ENCODE measurements at places on chromosomes 5 and 9.

- no peaks in the 10 kb centered on the region for H3K27me3 ChIP-seq
- no peak overlapping the region for H3K4me3 ChIP-seq
- no peaks in the 10 kb centered on the region for H3K36me3 ChIP-seq
- no peak for DNase-seq
Measured at GRCh38 chr5:109959652-109960051, 269.9 kb downstream of the MAN2A1 start.

GRCh38 chr5:150293091-150293941 lies 3.7 kb upstream of the CAMK2A start:
- DNase-seq, result no peak
- H3K27ac ChIP-seq, result no peak overlapping the region
- no peaks in the 10 kb centered on the region for H3K27me3 ChIP-seq
- H3K4me1 ChIP-seq, result no peaks in the 10 kb centered on the region
- no peak overlapping the region for H3K4me3 ChIP-seq
- H3K36me3 ChIP-seq, result no peaks in the 10 kb centered on the region

DNA sequence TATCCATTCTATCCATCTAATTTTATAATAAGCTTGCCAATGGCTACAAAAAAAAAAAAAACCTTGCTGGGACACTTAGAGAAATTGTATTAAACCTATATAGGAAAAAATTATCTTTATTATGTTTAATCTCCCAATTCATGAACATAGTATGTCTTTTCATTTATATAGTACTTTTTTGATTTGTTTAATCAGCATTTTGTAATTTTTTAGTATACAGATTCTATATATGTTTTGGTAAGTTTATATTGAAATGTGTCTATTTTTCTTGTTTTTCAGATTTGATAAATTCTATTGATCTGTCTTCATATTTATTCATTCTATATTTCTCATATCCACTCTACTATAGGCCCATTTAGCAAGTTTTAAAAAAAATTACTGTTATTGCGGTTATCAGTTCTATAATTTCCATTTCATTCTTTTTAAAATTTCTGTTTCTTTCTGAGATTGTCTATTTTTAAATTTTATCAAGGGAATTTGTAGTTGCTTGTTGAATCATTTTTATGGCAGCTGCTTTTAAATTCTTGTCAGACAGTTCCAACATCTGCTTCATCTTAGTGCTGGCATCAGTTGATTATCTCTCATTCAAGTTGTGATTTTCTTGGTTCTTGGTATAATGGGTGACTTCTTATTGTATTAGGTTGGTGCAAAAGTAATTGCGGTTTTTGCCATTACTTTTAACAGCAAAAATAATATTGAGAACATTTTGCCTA lies 170.1 kb upstream of the S1PR3 start:
- H3K27me3 ChIP-seq, result peaks cover 2% of the 10 kb centered on the region
- no peak overlapping the region for H3K4me3 ChIP-seq
- H3K4me1 ChIP-seq, result no peaks in the 10 kb centered on the region
- no peak overlapping the region for H3K27ac ChIP-seq
- H3K36me3 ChIP-seq, result no peaks in the 10 kb centered on the region

GRCh38 chr9:92618633-92619225 lies 51.2 kb downstream of the IPPK start:
- H3K27me3 ChIP-seq, result no peaks in the 10 kb centered on the region
- DNase-seq, result no peak
- peaks cover 25% of the 10 kb centered on the region for H3K36me3 ChIP-seq
- no peaks in the 10 kb centered on the region for H3K4me1 ChIP-seq
- H3K27ac ChIP-seq, result no peak overlapping the region

GRCh38 chr9:27548055-27548741 lies 18.6 kb upstream of the MOB3B start:
- no peak overlapping the region for H3K4me3 ChIP-seq
- H3K27me3 ChIP-seq, result no peaks in the 10 kb centered on the region
- DNase-seq, result no peak
- no peaks in the 10 kb centered on the region for H3K4me1 ChIP-seq
- H3K27ac ChIP-seq, result no peak overlapping the region
- H3K36me3 ChIP-seq, result peaks cover 8% of the 10 kb centered on the region

DNA sequence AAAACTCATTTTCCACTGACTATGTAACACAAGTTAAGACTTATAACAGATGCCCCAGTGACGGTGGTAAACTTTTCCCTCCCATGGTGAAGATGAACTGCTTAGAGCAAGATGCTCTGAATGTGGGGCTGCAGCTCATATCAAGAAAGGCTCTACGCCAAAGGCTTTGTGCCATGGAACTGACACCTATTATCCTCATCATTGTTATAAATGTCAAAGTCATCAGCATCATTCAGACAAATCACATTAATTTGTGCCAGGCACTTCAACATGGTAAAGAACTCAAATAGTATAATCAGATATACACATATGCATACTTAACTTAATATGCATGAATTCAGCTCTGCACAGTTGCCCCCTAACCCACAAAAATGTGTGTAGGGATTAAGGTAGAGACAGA lies 305.9 kb upstream of the ATP10B start:
- H3K36me3 ChIP-seq, result no peaks in the 10 kb centered on the region
- DNase-seq, result no peak
- no peaks in the 10 kb centered on the region for H3K4me1 ChIP-seq
- no peak overlapping the region for H3K27ac ChIP-seq

DNA sequence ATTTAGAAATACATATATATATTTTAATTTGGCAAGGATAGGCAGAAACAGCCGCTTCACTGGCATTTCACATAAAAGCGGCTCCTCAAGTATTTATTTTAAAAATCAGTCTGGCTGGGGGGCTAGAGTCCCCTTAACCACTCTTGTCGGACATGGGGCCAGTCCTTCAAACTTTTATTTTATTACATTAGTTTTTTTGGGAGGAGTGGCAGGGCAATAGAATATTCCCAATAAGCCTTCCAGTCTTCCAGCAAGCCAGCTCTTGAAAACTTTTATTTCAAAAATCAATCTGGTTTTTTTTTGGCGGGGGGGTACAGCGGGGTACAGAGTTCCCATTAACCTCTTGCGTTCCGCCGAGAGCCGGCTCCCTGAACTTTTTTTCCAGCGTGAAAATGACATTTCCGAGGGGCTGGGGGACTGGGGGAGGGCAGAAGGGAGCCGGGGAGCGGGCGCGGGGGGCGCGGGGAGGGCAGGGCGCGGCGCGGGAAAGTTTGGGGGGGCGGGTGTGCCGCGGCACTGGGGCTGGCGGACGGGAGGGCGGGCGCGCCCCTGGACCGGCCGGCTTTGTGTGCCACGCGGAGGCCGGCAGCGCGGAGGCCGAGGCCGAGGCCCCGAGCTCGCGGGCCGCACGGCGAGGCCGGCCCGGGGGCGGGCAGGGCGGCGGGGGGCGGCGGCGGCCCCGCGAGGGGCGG lies 504 bp upstream of the ZNF618 start:
- DNase-seq, result no peak
- peaks cover 10% of the 10 kb centered on the region for H3K27me3 ChIP-seq
- H3K4me3 ChIP-seq, result no peak overlapping the region
- H3K4me1 ChIP-seq, result no peaks in the 10 kb centered on the region

DNA sequence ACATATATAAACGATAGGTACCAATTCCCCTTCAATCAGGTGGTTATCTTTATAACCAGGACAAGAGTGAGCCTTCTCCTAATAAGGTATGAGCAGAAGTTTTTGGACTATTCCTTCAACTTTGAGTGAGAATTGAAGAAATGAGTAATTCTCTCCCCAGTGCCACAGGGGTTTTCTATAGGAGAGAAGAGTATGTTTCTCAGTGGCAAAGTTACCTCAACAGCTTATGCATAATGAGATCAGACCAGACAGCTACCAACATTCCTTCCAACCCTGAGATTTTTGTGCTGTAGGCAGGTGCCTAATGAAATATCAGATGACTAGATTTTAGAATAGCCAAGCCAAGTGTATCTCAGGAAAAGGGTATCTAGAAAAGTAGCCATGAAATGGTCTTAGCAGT lies 40.9 kb downstream of the ABLIM3 start:
- no peak for DNase-seq
- H3K27me3 ChIP-seq, result no peaks in the 10 kb centered on the region
- H3K4me1 ChIP-seq, result no peaks in the 10 kb centered on the region
- no peak overlapping the region for H3K4me3 ChIP-seq
- no peaks in the 10 kb centered on the region for H3K36me3 ChIP-seq
- no peak overlapping the region for H3K27ac ChIP-seq

DNA sequence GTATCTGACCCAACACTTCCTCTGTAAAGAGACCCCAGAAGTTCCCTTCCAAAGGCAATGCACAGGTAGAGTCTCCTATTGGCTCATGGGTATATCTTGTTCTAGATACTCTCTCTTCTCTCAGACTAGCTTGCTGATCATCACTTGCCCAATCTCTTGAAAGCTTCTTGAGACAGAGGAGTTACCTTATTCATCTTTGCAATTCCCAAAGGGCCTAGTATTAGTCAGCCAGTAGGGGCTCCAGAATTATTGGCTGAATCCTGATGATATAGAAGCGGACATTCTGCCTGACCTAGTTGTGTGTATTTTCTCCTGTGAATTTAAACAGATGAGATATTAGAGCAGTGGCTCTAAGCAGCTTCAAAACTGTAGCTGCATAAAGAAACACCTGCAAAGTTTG lies 304.0 kb upstream of the KLF4 start:
- no peak overlapping the region for H3K27ac ChIP-seq
- H3K4me3 ChIP-seq, result no peak overlapping the region
- H3K27me3 ChIP-seq, result no peaks in the 10 kb centered on the region
- no peak for DNase-seq

- no peaks in the 10 kb centered on the region for H3K27me3 ChIP-seq
- DNase-seq, result no peak
- H3K36me3 ChIP-seq, result no peaks in the 10 kb centered on the region
- H3K27ac ChIP-seq, result no peak overlapping the region
- H3K4me1 ChIP-seq, result no peaks in the 10 kb centered on the region
Measured at GRCh38 chr5:137724251-137724650, 11.6 kb downstream of the KLHL3 start.

- no peak overlapping the region for H3K4me3 ChIP-seq
- no peak for DNase-seq
- H3K27me3 ChIP-seq, result no peaks in the 10 kb centered on the region
Measured at GRCh38 chr9:101711330-101711941, 27.0 kb downstream of the GRIN3A start.

DNA sequence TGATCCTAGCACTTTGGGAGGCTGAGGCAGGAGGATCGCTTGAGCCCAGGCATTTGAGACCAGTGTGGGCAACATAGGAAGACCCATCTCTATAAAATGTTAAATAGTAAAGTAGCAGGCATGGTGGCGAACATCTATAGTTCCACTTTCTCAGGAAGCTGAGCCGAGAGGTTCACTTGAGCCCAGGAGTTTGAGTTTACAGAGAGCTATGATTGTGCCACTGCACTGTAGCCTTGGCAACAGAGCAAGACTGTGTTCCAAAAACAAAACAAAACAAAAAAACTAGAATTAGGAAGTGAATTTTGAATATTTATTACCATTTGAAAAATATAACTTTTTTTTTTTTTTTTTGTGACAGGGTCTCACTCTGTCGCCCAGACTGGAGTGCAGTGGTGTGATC lies 26.8 kb upstream of the PAX5 start:
- no peaks in the 10 kb centered on the region for H3K4me1 ChIP-seq
- H3K27me3 ChIP-seq, result peaks cover 10% of the 10 kb centered on the region
- no peak for DNase-seq
- no peak overlapping the region for H3K27ac ChIP-seq
- no peaks in the 10 kb centered on the region for H3K36me3 ChIP-seq
- H3K4me3 ChIP-seq, result no peak overlapping the region

GRCh38 chr9:16651446-16651964 lies 219.0 kb downstream of the BNC2 start:
- H3K4me3 ChIP-seq, result no peak overlapping the region
- no peaks in the 10 kb centered on the region for H3K36me3 ChIP-seq
- no peak overlapping the region for H3K27ac ChIP-seq
- H3K4me1 ChIP-seq, result no peaks in the 10 kb centered on the region
- no peaks in the 10 kb centered on the region for H3K27me3 ChIP-seq
- no peak for DNase-seq

DNA sequence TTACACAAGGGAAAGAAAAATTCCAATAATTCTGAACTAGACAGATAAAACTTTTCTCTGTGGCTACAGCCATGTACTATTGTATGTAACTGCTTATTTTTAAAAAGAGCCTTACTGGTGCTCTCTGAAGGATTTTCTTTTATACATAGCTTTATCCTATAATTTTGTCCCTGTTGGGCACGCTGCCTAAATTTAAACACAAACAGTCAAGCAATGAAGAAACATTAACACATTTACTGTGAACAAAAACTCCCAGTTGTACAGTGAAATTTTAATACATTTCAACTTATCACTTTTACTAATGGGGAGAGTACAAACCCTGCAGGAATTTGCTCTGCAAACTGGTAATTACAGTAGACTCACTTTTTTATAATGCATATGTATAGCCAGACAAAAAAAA lies 273.3 kb downstream of the BNC2 start:
- no peak overlapping the region for H3K4me3 ChIP-seq
- no peak for DNase-seq
- H3K36me3 ChIP-seq, result no peaks in the 10 kb centered on the region
- no peaks in the 10 kb centered on the region for H3K27me3 ChIP-seq
- H3K4me1 ChIP-seq, result no peaks in the 10 kb centered on the region
- H3K27ac ChIP-seq, result no peak overlapping the region

DNA sequence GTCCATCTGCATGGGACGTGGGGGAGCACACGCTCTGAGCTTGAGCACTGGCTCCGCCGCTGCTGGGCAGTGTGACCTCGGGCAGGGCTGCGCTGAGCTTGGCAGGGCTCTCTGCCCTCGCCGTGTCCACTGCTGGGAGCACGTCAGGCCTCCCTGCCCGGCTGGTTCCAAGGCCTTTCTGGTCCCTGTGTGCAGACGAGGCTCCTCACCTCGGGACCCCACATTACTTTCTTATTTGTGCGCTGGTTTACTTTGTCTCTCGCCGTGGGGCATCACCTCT lies 43.9 kb downstream of the RXRA start:
- H3K27ac ChIP-seq, result no peak overlapping the region
- H3K4me1 ChIP-seq, result peaks cover 4% of the 10 kb centered on the region
- DNase-seq, result no peak
- no peaks in the 10 kb centered on the region for H3K27me3 ChIP-seq
- H3K36me3 ChIP-seq, result no peaks in the 10 kb centered on the region
- H3K4me3 ChIP-seq, result no peak overlapping the region

- no peaks in the 10 kb centered on the region for H3K4me1 ChIP-seq
- H3K27me3 ChIP-seq, result no peaks in the 10 kb centered on the region
- no peak overlapping the region for H3K27ac ChIP-seq
- no peak overlapping the region for H3K4me3 ChIP-seq
- no peak for DNase-seq
Measured at GRCh38 chr9:125752070-125752628, 5.0 kb downstream of the PBX3 start.

GRCh38 chr9:106620081-106620480 lies 242.9 kb upstream of the ZNF462 start:
- H3K36me3 ChIP-seq, result no peaks in the 10 kb centered on the region
- no peak overlapping the region for H3K27ac ChIP-seq
- H3K4me1 ChIP-seq, result no peaks in the 10 kb centered on the region
- no peak for DNase-seq
- H3K27me3 ChIP-seq, result no peaks in the 10 kb centered on the region
- no peak overlapping the region for H3K4me3 ChIP-seq

- H3K4me3 ChIP-seq, result no peak overlapping the region
- no peak overlapping the region for H3K27ac ChIP-seq
- no peaks in the 10 kb centered on the region for H3K27me3 ChIP-seq
- no peaks in the 10 kb centered on the region for H3K4me1 ChIP-seq
- no peak for DNase-seq
Measured at GRCh38 chr5:179504600-179505396, 45.6 kb upstream of the RUFY1 start.

- no peaks in the 10 kb centered on the region for H3K4me1 ChIP-seq
- no peaks in the 10 kb centered on the region for H3K36me3 ChIP-seq
- H3K4me3 ChIP-seq, result no peak overlapping the region
- no peaks in the 10 kb centered on the region for H3K27me3 ChIP-seq
- no peak overlapping the region for H3K27ac ChIP-seq
- DNase-seq, result no peak
Measured at GRCh38 chr9:10371824-10372223, 241.0 kb downstream of the PTPRD start.
